Muscle of back (tissue), 13 donors: ENCODE measurements at places on chromosomes 2 and 18. TPM values are rescaled to one million over a fixed set of nuclear protein-coding genes. Genes with fewer than 3 reads are reported as not detected.

GRCh38 chr18:9189491-9189890, 52.9 kb downstream of the ANKRD12 start:
- no peak for DNase-seq

Gene MRO
- polyA plus RNA-seq, result 0.79 TPM

- no peak for DNase-seq
Measured at GRCh38 chr2:40165509-40165844, 286.4 kb downstream of the SLC8A1 start.

DNA sequence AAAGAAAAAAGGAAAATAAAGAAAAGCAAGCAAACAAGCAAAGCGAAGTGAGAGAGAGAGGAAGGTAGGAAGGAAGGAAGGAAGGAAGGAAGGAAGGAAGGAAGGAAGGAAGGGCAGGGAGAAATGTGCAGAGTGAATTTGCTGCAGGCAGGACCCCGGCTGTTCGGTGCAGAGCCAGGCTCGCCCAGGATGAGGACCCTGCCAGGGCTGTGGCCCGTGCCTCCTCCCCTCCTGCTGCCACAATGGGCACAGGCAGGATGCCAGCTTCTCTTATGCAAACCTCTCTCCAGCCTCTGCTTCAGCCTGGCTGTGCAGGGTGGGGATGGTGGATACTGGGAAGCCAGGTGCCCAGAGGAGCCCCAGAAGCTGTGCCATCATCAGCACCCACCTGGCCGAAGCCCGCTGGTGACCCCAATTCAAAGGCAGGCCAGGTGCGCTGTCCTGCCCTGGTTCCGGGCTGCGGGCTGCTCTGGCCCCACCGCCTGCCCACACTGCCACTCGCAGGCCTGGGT, 3.2 kb downstream of the GPR17 start:
- DNase-seq, result no peak

GRCh38 chr2:12903272-12903671, 186.5 kb downstream of the TRIB2 start:
- no peak for DNase-seq

Gene LRRTM1
- polyA plus RNA-seq, result 1.1 TPM

DNA sequence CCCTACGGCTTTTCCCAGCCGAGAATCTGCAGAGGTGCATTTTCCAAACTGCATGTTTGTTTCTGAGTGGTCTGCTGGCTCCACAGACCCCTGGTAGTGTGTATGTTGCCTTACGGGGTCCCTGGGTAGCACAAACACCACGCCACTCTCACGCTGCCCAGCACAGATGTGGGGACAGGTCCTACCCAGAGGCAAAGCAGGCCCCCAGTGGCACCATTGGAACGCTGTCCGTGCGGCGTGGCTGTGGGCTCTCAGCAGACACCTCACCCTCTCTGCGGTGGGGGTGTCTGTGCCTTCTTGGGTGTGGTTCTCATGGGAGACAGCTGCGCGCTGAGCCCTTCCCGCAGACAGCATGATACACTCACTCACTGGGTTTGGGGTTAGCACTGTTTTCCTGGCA, 137.4 kb downstream of the NFATC1 start:
- no peak for DNase-seq

GRCh38 chr18:78979056-78979729, 425 bp upstream of the SALL3 start:
- DNase-seq, result no peak

- no peak for DNase-seq
Measured at GRCh38 chr2:183541766-183542165, 417.5 kb downstream of the NUP35 start.

Gene STPG4
- polyA plus RNA-seq, result not detected

Gene KRTCAP3
- 3.1 TPM for polyA plus RNA-seq

GRCh38 chr2:133837441-133838094, 269.3 kb upstream of the NCKAP5 start:
- no peak for DNase-seq

DNA sequence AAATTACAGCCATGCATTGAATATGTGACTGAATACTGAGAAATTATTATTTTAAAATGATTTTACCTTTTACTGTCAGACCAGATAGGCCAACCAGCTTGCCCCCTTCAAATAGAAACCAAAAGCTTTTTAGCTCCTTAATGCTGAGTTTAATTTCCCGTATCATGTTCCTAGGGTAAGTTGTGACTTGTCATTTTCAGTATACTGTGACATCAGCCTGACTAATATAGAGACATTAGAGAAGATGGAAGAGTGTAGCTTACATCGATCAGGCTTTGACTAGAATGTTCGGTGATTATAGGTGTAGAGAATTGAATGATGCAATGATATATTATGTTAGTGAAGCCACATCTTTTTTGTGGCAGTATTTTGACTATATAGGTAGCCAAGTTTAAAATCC, 50.6 kb upstream of the ZEB2 start:
- no peak for DNase-seq

DNA sequence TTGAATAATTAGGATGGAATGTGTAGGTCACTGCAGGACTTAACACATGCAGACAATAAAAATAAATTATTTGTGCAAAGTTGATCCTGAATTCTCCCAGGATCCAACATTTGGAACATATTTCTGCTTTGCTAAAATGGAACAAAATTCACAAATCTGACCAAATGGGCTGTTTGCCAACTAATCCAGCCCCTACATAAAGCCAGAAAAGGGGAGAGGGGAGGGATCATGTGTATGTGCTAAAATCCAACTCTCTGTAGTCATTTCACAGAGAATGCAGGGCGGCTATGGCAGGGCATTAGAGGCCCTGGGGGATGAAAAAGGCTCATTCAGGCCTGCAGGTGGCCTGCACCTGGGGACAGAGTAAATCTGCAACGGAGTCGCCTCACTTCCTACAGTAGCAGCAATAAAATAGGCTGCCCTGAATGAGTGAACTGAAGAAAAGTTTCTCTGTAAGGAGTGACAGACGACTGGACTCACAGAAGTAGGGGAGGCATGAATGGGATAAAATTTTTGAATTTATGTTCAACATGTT, 4.0 kb upstream of the ZFP36L2 start:
- DNase-seq, result peak; percentile 48

GRCh38 chr2:26114151-26114550, 58.7 kb upstream of the GAREM2 start:
- DNase-seq, result no peak

- DNase-seq, result no peak
Measured at GRCh38 chr2:161123531-161124030, 36.6 kb upstream of the TANK start.

Gene RTP5
- polyA plus RNA-seq, result not detected

DNA sequence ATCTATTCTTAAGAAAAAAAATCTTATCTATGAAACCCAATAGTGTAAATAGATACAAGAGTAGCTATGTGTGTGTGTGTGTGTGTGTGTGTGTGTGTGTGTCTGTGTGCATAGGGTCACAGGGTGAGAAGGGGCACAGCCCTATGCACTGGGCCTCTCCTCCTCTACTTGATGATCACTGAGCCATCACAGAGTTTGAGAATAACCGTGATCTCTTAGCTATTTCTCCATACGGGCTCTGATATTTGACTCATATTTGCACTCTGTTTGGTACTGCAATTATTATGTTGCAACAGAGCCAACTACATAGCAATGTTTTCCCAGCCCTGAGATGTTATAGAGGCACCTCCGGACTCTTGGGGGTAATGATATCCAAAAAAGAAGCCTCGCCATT, 28.8 kb upstream of the SLC40A1 start:
- DNase-seq, result no peak

DNA sequence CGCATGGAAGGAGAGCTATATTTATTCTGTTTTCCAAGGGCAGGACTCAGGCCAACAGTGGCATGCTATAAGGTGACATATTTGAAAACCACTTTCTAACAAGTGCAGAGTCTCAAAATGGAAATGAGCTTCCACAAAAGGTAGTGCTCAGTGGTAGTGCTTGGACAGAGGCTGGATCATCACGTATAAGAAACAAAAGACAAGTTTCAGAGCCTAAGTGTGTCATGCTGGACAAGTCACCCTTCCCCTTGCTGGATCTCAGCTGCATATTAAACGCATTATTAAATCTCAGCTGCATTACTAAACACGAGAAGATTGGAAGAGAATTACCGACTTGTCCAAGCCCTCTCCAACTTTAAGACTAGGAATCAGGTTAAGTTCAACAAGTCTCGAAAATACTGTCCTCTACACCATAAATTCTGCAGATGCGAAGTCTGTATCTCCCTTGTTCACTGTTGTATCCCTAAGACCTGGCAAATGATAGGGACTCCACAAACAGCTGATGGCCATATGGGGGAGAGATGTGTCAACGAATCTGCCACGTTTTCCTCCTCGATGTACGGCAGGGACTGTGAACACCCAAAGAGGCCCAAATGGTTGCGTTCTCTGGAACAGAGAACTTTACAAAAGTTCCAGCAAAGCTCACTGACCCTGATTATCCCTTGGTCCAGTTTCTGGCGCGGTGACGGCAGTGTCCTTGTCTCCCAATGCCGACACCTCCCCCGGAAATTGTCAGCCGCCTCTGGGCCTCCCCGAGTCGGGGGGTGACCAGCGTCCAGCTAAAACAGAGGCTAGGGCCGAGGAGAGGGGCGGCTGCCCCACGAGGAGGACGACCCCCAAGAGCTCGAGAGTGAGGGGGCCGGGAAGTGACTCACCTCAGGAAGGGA, 611 bp downstream of the NOL10 start:
- no peak for DNase-seq

DNA sequence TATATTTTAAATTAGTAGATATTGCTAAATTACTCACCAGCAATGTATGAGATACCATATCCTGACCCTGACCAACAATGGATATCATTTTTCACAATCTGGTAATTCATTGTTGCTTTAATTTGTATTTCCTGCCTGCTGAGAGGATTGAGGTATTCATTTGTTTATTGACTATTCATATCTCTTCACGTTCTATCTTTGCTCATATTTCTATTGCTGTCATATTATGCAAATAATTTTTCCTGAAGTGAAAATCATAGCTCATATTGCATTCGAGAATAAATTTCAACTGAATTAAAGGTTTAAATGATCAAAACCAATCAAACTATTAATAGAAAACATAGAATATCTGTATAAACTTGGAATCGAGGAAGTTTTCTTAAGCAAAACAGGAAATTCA, 31.0 kb downstream of the INO80D start:
- no peak for DNase-seq

DNA sequence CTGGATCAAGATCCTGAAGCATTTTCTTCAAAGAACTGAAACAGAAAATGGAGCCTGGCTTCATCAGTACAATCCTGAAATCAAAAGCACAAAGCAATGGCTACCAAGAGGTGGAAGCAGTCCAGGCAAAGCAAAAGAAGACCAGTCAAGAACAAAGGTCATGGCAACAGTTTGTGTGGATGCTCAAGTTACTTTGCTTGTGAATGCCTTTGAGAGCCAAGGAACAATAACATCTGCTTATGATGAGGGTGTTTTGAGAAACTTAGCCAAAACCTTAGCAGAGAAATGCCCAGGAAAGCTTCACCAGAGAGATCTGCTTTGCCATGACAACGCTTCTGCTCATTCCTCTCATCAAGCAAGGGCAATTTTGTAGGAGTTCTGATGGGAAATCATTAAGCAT, 723.1 kb downstream of the TMEM182 start:
- DNase-seq, result no peak

DNA sequence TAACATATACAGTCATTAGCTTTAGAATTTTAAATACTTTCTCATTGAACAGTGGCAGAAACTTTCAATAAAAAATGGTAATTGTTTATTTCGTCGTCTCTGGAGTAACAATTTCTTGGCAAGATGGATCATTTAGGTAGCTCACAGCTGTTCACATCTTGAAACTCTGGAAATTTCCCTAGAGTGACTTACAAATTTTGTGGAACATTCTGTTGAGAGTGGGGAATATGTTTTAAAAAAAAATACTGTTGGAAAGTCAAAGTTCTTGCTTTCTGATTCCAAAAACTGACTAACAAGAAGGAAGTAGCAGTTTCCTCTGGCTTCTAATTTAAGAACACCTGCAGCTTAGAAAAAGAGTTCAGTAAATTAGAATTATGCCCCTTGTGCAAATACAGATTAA, 11.2 kb upstream of the CALCRL start:
- DNase-seq, result peak; percentile 76

- DNase-seq, result no peak
Measured at GRCh38 chr18:6807515-6808257, 78.2 kb downstream of the ARHGAP28 start.

Gene FAP
- 82.1 TPM for polyA plus RNA-seq

GRCh38 chr2:109200616-109201464, 71.8 kb downstream of the SH3RF3 start:
- DNase-seq, result no peak

DNA sequence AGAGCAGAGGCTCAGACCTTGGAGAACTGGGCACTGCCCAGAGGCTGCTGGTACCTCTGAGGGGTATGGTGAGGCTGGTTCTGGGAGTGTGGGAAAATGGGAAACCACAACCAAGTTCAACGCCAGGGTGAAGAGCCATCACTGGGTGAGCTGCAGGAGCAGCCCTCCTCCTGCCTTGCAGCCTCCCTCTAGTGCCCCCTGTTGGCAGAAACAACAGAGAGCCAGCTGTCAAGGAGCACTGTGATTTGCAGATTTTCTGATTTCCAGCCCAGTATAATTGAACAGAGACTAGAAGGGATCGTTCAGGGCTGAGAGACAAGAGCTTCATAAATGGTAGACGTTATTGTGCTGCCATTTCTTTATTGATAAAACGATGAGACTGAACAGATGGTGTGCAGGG, 50.5 kb downstream of the MAPK4 start:
- no peak for DNase-seq

DNA sequence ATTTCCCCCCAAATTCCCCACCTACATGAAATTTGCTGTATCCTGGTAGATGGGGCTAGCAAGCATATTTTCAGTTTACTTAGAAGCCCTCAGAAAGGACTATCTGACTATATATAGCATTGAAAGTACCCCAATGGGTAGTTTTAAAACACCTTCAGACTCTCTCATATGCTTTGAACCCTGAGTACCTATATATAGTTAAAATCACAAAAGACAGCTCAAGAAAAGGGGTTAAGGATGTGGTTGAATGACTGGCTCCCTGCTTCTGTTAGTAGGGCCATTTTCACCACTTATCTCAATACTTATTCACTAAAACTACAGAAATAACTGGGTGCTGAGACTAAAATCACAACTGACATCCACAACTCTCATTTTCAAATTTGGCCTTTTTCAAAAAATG, 18.5 kb downstream of the WDPCP start:
- no peak for DNase-seq
